ENCODE measurements at places on chromosomes 4 and X. TPM values are rescaled to one million over a fixed set of nuclear protein-coding genes. Genes with fewer than 3 reads are reported as not detected.
A peak's percentile ranks its signal among the peaks of the same experiment; 100 is the strongest.

DNA sequence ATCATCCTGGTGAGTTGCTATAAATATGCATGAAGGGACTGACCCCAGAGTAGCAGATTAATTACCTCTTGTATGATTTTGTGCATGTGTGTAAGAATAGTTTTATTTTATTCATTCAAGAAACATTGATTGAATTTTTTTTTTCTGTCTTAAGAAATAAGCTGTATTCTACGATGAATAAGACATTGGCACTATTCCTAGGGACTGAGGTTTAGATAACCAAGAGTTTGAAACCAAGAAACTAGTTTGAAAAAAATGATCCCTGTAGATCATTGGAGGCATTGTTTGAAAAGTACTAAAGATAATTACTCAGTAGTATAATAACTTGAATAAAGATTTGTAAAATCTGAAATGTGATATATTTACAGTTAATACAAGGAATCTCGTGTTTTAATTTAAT lies 1086.9 kb downstream of the PCDH7 start:
- no peak overlapping the region for H3K4me3 ChIP-seq
- H3K27ac ChIP-seq: no peak overlapping the region
- no peaks in the 10 kb centered on the region for H3K27me3 ChIP-seq
- no peaks in the 10 kb centered on the region for H3K36me3 ChIP-seq
- no peaks in the 10 kb centered on the region for H3K4me1 ChIP-seq

- DNase-seq: no peak
- no peak overlapping the region for H3K4me3 ChIP-seq
- H3K27me3 ChIP-seq: peaks cover 2% of the 10 kb centered on the region
- H3K36me3 ChIP-seq: no peaks in the 10 kb centered on the region
- no peak overlapping the region for H3K27ac ChIP-seq
These were observed 6.5 kb downstream of the FATE1 start for GRCh38 chrX:151722241-151722846.

- H3K27ac ChIP-seq: no peak overlapping the region
- H3K36me3 ChIP-seq: peaks cover 9% of the 10 kb centered on the region
- H3K27me3 ChIP-seq: no peaks in the 10 kb centered on the region
- no peak for DNase-seq
- H3K4me3 ChIP-seq: no peak overlapping the region
These were observed 36.1 kb downstream of the NFKB1 start for GRCh38 chr4:102537269-102537668.

The AMTN gene
- not detected for total RNA-seq

- peak overlapping the region; percentile 33 for H3K4me3 ChIP-seq
- H3K4me1 ChIP-seq: peaks cover 23% of the 10 kb centered on the region
- H3K27ac ChIP-seq: peak overlapping the region; percentile 81
- no peaks in the 10 kb centered on the region for H3K36me3 ChIP-seq
- H3K27me3 ChIP-seq: no peaks in the 10 kb centered on the region
These were observed 568 bp downstream of the CHST7 start for GRCh38 chrX:46573892-46574773.

The CFI gene
- 9.2 TPM for total RNA-seq

- H3K4me1 ChIP-seq: no peaks in the 10 kb centered on the region
- no peaks in the 10 kb centered on the region for H3K27me3 ChIP-seq
- no peaks in the 10 kb centered on the region for H3K36me3 ChIP-seq
These were observed 975.8 kb downstream of the C4orf33 start for GRCh38 chr4:130071746-130072145.

DNA sequence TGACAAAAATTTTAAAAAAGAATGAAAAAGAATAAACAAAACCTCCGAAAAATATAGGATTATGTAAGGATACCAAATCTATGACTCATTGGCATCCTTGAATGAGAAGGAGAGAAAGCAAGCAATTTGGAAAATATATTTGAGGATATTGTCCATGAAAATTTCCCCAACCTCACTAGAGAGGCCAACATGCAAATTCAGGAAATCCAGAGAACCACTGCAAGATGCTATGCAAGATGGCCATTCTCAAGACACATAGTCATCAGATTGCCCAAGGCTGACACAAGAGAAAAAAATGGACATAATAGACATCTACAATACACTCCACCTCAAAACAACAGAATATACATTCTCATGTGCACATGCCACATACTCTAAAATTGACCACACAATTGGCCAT lies 135.9 kb upstream of the SPANXB1 start:
- no peaks in the 10 kb centered on the region for H3K36me3 ChIP-seq
- H3K4me1 ChIP-seq: no peaks in the 10 kb centered on the region
- no peak overlapping the region for H3K4me3 ChIP-seq
- no peak overlapping the region for H3K27ac ChIP-seq
- no peak for DNase-seq

- no peaks in the 10 kb centered on the region for H3K27me3 ChIP-seq
- DNase-seq: no peak
- H3K27ac ChIP-seq: peak overlapping the region; percentile 88
- no peak overlapping the region for H3K4me3 ChIP-seq
These were observed 44.2 kb downstream of the CLCN3 start for GRCh38 chr4:169664615-169665014.

The SPIN3 gene
- 1.6 TPM for total RNA-seq

Data from heart left ventricle (tissue), 16 donors.